ENCODE measurements at places on chromosomes 4 and X.

- H3K4me1 ChIP-seq: peaks cover 8% of the 10 kb centered on the region
- no peaks in the 10 kb centered on the region for H3K27me3 ChIP-seq
- no peak overlapping the region for H3K27ac ChIP-seq
- DNase-seq: peak; percentile 19
Observed at GRCh38 chrX:63686878-63687714, 97.9 kb downstream of the ARHGEF9 start.

- no peaks in the 10 kb centered on the region for H3K4me1 ChIP-seq
- H3K4me3 ChIP-seq: no peak overlapping the region
- H3K27ac ChIP-seq: no peak overlapping the region
- H3K27me3 ChIP-seq: peaks cover 3% of the 10 kb centered on the region
Observed at GRCh38 chrX:143757887-143758286, 37.3 kb upstream of the SPANXN2 start.

GRCh38 chr4:146159384-146160058, 16.0 kb upstream of the LSM6 start:
- DNase-seq: no peak
- H3K36me3 ChIP-seq: no peaks in the 10 kb centered on the region
- no peaks in the 10 kb centered on the region for H3K27me3 ChIP-seq
- no peak overlapping the region for H3K4me3 ChIP-seq
- no peaks in the 10 kb centered on the region for H3K4me1 ChIP-seq

DNA sequence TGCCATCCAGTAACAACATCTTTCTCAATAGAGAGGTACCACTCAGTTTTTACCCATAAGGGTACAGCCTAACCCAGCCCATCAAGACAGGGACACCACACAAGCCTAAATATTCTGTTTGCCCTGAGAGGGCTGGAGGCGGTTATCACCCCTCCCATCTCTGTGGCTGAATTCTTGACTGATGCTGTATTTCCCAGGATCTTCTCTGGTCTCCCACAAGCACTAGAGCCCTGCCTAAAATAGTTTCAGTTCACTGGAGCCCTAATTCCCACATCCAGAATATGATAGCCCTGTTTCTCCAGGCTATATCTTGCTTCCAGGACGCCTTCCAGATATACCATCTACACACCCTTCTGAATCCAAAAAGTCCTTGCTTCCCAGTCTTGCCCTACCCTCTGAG, 91.6 kb upstream of the NMU start:
- H3K4me3 ChIP-seq: no peak overlapping the region
- DNase-seq: no peak
- H3K36me3 ChIP-seq: no peaks in the 10 kb centered on the region
- peaks cover 7% of the 10 kb centered on the region for H3K27me3 ChIP-seq
- no peaks in the 10 kb centered on the region for H3K4me1 ChIP-seq

DNA sequence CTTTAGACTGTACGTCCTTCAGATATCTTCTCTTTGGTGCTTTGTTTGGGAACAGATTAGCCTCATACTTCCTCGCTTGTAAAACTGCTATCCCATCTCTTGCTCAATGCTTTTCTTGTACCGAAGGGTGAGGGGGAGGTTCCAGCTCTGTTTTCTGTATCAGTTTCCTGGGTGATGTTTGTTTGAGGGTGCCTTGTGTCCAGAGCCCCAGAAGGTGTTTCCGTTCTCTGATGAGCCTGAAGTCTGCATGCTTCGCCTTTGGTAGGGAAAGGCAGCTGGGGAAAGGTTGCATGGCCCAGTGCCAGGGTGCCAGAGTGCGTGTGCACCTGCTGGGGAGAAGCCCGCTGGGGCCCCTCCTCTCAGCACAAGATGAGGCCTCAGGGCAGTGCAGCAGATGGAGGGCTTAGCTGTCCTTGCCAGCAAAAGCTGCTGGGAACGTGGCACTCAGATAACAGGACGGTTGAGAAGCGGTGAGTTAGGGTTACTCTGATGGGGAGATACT, 73.7 kb downstream of the TBL1X start:
- no peak for DNase-seq
- H3K27me3 ChIP-seq: peaks cover 8% of the 10 kb centered on the region
- no peak overlapping the region for H3K27ac ChIP-seq
- peaks cover 38% of the 10 kb centered on the region for H3K4me1 ChIP-seq
- no peak overlapping the region for H3K4me3 ChIP-seq
- H3K36me3 ChIP-seq: no peaks in the 10 kb centered on the region

DNA sequence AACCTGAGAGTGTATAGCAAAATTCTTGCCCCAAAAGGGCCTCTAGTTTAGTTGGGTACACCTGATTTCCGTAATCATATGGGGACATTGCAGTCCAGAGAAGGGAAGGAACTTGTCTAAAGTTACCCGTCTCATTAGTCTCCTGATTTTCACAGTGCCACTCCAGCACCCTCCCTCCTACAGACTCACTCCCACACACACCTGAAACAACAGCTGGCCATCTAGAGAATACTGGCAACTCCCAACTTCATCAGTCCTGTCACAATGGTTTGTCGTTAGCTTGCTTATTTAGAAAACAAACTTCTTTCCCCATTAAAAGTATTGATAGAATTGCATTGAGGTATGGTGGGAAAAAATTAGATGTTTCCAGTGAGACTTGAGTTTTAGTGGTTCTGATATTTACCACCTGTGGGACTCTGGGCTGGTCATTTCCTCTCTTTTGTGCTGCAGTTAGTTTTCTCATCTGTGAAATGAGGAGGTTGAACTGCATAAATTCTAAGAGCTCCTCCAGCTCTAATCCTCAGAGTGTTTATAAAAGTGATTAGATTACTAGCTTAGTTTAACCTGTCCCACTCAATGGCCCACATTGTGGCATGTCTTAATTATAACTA, 1.7 kb downstream of the IL13RA1 start:
- no peak overlapping the region for H3K4me3 ChIP-seq
- no peak overlapping the region for H3K27ac ChIP-seq
- peaks cover 6% of the 10 kb centered on the region for H3K4me1 ChIP-seq
- peaks cover 18% of the 10 kb centered on the region for H3K27me3 ChIP-seq

- DNase-seq: no peak
- H3K4me3 ChIP-seq: no peak overlapping the region
- H3K36me3 ChIP-seq: no peaks in the 10 kb centered on the region
- no peaks in the 10 kb centered on the region for H3K27me3 ChIP-seq
- H3K4me1 ChIP-seq: no peaks in the 10 kb centered on the region
Observed at GRCh38 chr4:86100539-86101215, 259.2 kb downstream of the MAPK10 start.

DNA sequence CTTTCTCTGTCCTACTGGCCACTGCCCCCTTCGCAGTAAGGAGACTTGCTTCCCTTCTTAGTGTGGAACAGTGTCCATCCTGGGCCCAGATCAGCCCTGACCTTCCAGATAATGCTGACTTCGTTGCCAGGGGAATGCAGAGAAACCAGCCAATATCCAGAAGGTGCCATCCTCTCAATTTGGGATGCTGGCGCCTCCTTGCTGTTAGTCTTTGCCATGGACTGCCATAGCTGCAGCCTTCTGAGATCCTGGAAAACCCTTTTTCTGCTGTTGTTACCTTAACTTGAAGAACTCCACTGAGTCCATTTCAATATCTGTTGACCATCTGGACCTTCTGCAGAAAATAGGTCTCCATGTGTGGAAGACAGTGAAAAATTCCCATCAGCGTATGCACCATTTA, 21.8 kb downstream of the RAI2 start:
- H3K27me3 ChIP-seq: peaks cover 4% of the 10 kb centered on the region
- DNase-seq: no peak
- H3K27ac ChIP-seq: no peak overlapping the region
- no peaks in the 10 kb centered on the region for H3K36me3 ChIP-seq

- no peak for DNase-seq
- no peaks in the 10 kb centered on the region for H3K36me3 ChIP-seq
- H3K4me1 ChIP-seq: no peaks in the 10 kb centered on the region
- H3K4me3 ChIP-seq: no peak overlapping the region
- no peak overlapping the region for H3K27ac ChIP-seq
Observed at GRCh38 chr4:57605376-57605775, 495.2 kb upstream of the IGFBP7 start.

- no peaks in the 10 kb centered on the region for H3K36me3 ChIP-seq
- DNase-seq: no peak
Observed at GRCh38 chrX:112759512-112759911, 79.8 kb upstream of the LHFPL1 start.

DNA sequence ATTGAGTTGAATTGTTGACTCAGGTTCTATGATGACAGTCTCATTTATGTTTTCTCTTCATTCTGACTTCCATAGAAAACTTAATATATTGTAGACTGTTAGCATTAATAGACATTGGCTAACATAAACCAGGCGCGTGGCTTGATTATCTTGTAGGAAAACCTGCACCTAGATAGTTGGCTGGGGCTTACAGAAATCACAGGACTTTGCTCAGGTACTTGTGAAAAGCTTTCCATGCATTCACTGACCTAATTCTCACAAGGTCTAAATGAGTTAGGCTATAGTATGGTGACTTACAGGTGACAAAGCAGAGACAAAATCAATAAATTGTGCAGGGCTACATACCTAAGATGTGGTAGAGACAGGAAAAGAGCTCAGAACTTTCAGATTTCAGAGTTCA, 212.8 kb downstream of the GPAT3 start:
- no peaks in the 10 kb centered on the region for H3K4me1 ChIP-seq
- DNase-seq: no peak
- no peaks in the 10 kb centered on the region for H3K36me3 ChIP-seq
- no peak overlapping the region for H3K27ac ChIP-seq

DNA sequence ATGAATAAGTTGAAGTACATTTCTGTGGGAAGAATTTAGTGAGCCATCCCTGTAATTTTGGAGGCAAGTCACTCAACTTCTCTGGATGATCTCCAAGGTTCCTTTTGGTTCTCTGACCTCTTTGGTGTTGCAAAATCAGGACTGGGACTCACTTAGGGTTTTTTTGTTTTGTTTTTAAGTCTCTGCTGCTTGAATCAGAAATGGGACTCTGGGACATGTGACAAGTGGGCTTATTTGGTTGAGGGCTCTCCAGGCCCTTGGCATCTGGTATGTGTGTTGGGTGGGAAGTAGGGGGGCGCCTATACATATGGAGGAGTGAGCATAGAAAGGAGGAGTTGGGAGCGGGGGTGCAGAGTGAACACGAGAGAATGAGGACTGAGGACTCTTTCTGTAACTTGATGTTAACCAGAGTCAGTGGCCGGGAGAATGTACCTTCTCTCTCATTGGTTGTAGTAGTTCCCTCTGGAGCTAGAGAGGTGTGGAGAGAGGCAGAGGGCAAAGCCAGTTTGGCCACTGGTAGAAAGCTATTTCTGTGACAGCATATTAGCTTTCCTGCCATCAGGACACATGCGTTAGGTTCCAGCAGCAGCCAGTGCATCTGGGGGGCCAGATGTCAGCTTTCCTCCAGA, 1.9 kb downstream of the ARHGAP10 start:
- H3K27ac ChIP-seq: peak overlapping the region; percentile 67
- peaks cover 35% of the 10 kb centered on the region for H3K4me1 ChIP-seq
- H3K4me3 ChIP-seq: peak overlapping the region; percentile 92
- DNase-seq: no peak

DNA sequence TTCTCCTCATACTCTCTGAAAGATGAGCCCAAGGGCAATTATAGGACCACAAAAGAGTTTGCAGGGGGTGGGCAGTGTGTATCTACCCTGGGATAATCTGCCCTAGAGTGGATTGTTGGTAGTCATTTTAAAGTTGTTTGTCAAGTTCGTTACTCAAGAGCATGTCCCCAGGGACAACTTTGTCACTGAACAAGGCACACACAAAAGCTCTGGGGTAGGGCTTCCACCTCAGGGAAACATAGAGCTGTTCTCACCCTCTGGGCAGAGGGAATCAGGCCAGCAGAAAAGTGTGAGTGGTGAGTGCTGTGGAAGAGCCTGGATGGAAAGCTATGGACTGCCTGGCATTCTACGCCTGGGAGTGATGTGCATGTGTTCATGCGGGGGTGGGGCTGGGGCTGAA, 23.3 kb upstream of the LEF1 start:
- H3K4me3 ChIP-seq: no peak overlapping the region
- no peaks in the 10 kb centered on the region for H3K36me3 ChIP-seq
- peaks cover 10% of the 10 kb centered on the region for H3K27me3 ChIP-seq
- no peak for DNase-seq

DNA sequence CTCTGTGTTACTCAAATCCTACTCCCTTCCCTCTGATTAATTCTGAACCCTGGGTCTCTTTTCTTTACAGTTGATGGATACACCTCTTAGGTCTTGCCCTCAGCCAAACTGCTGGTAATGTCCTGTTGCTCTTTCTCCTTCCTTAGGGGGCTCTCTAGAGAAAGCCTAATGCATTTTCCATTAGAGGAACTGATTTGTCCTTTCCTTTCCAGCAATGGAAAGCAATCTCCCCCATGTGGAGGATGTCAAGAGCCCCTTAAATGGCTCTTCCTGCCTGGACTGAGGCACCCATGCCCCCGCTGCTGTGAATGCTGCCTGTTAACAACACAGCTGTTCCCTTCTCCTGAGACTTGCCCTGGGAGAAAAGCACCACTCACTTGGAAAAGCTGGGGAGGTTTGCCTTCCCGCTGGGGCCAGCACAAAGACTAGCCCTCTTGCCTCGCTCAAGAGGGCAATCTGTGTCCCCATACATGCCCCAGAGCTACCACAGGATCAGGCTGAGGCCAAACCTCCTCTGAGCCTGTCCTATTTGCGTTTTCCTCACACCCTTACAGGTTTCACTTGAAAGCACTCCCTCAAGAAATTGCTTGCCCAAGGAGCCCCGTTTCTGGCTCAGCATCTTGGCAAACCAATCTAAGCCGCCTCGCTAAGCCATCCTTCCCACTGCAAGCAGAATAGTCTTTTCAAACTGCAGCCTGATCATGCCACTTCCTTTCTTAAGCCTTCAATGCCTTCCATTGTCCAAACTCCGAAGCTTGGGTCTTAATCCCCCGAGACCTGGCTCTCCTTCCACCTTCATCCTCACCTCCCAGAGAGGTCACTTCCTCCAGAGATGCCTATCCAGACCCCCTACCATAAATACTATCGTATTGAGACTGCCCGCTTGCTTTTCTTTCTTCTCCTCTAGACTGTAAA, 23.2 kb upstream of the SMIM20 start:
- H3K36me3 ChIP-seq: no peaks in the 10 kb centered on the region
- no peak for DNase-seq
- no peaks in the 10 kb centered on the region for H3K27me3 ChIP-seq
- H3K27ac ChIP-seq: no peak overlapping the region
- H3K4me3 ChIP-seq: no peak overlapping the region

DNA sequence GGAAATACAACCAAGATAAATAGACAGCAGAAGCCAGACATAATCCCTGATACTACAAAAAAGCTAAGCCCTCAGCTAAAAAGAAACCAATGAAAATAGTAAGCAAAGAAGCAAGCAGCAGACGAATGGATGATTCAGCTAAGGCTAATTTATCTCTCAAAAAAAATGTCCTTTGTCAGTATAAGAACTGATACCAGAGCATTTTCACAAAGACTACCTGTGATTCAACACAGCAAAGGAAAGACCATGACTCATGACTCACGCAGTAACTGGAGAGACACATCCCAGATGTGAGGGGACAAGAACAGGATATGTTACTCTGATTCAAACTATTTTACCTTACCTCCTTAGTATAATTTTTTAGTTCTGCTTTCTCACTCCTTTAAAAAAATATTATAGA, 22.7 kb upstream of the TMPRSS11F start:
- H3K27ac ChIP-seq: no peak overlapping the region
- no peaks in the 10 kb centered on the region for H3K36me3 ChIP-seq
- H3K4me1 ChIP-seq: no peaks in the 10 kb centered on the region

GRCh38 chr4:7075962-7076695, 8.3 kb upstream of the GRPEL1 start:
- H3K4me1 ChIP-seq: no peaks in the 10 kb centered on the region
- H3K36me3 ChIP-seq: no peaks in the 10 kb centered on the region
- peaks cover 7% of the 10 kb centered on the region for H3K27me3 ChIP-seq
- H3K4me3 ChIP-seq: no peak overlapping the region
- no peak overlapping the region for H3K27ac ChIP-seq
- DNase-seq: no peak

All from immature natural killer cell (primary cell).